ENCODE measurements at places on chromosomes 7 and 10. TPM values are rescaled to one million over a fixed set of nuclear protein-coding genes. Genes with fewer than 3 reads are reported as not detected.

CRTAC1 gene
- polyA plus RNA-seq = not detected

FAM25C gene
- not detected for polyA plus RNA-seq

MEST gene
- polyA plus RNA-seq = 0.53 TPM

FAM20C gene
- polyA plus RNA-seq = not detected

CDNF gene
- not detected for polyA plus RNA-seq

NAT16 gene
- not detected for polyA plus RNA-seq

CDC14C gene
- not detected for polyA plus RNA-seq

KCNH2 gene
- polyA plus RNA-seq = not detected

DPYSL4 gene
- polyA plus RNA-seq = not detected

- H3K4me3 ChIP-seq = no peak overlapping the region
- H3K36me3 ChIP-seq = peaks cover 8% of the 10 kb centered on the region
- no peak for DNase-seq
- H3K27ac ChIP-seq = no peak overlapping the region
- no peaks in the 10 kb centered on the region for H3K27me3 ChIP-seq
- peaks cover 19% of the 10 kb centered on the region for H3K4me1 ChIP-seq
Observed at GRCh38 chr7:133702078-133702477, 425.1 kb upstream of the LRGUK start.

DNA sequence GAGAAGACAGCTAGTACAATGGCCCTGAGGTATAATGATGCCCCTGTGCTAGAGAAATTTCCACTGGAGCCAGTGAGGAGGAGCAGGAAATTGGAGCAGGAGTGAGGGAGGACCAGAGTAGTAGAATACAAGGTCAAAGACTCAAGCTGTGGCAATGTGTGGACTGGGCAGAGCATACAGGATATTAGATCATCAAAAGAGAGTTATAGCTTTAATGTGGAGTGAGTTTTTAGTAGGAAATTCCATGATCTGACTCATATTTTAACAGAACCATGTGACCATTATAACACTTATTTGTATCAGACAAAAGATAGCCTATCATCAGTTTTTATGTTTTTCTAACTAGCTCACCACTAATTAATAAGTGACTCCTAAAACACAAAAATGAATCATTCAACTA lies 154.1 kb downstream of the DGKB start:
- no peak for DNase-seq
- no peaks in the 10 kb centered on the region for H3K27me3 ChIP-seq
- H3K27ac ChIP-seq = no peak overlapping the region
- no peak overlapping the region for H3K4me3 ChIP-seq
- H3K36me3 ChIP-seq = no peaks in the 10 kb centered on the region
- H3K4me1 ChIP-seq = no peaks in the 10 kb centered on the region

DNA sequence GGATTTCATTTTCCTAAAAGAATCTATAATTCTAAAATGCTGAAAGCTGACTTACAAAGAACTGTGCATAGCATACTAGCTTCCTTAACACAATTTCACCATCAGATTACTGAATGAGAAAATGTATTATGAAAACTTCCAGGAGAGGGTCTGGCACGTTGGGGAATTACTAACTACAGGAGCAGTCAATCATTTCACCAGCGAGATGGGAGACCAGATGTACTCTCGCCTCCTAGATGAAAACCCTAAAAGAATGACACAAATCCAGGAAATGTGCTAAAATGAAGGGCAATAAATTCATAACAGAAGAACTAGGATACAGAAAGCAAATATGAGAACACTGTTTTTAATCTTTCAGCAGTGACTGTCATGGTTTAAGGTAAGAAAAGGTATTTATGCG lies 330.8 kb downstream of the ABCA13 start:
- no peak overlapping the region for H3K4me3 ChIP-seq
- DNase-seq = no peak
- H3K27ac ChIP-seq = no peak overlapping the region

GRCh38 chr10:78955206-78955605 lies 113.6 kb upstream of the ZMIZ1 start:
- no peak for DNase-seq
- H3K4me3 ChIP-seq = no peak overlapping the region
- H3K36me3 ChIP-seq = no peaks in the 10 kb centered on the region
- no peak overlapping the region for H3K27ac ChIP-seq

DNA sequence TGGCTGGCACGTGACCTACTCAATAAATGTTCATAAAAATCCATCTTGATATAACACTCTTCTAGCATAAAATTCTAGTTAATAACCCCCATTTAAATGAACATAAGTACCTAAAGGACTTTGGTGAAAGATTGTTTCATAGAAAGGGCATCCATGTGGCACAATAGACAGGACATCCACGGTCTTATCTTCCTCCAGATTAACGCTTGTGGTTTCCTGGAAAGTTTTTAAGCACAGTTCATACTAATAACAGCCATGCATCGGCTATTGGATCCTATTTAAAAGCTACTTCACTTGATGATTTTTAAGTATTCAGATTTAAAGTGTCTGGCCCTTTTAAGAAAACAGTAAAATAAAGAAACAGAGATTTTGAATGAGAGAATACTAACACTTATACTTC lies 288.3 kb downstream of the AHR start:
- no peak overlapping the region for H3K4me3 ChIP-seq
- no peak overlapping the region for H3K27ac ChIP-seq
- no peaks in the 10 kb centered on the region for H3K27me3 ChIP-seq
- H3K4me1 ChIP-seq = no peaks in the 10 kb centered on the region
- DNase-seq = no peak

- no peak overlapping the region for H3K4me3 ChIP-seq
- DNase-seq = no peak
- no peaks in the 10 kb centered on the region for H3K27me3 ChIP-seq
- H3K27ac ChIP-seq = no peak overlapping the region
- no peaks in the 10 kb centered on the region for H3K36me3 ChIP-seq
- no peaks in the 10 kb centered on the region for H3K4me1 ChIP-seq
Observed at GRCh38 chr7:12695965-12696364, 8.5 kb downstream of the ARL4A start.

GRCh38 chr7:17983221-17984062 lies 43.1 kb upstream of the SNX13 start:
- no peaks in the 10 kb centered on the region for H3K27me3 ChIP-seq
- no peak overlapping the region for H3K27ac ChIP-seq
- H3K4me3 ChIP-seq = no peak overlapping the region

GRCh38 chr7:96354881-96355280 lies 33.0 kb upstream of the SLC25A13 start:
- no peak overlapping the region for H3K27ac ChIP-seq
- no peaks in the 10 kb centered on the region for H3K36me3 ChIP-seq
- H3K4me1 ChIP-seq = no peaks in the 10 kb centered on the region
- H3K27me3 ChIP-seq = peaks cover 3% of the 10 kb centered on the region
- H3K4me3 ChIP-seq = no peak overlapping the region

- H3K4me1 ChIP-seq = peaks cover 69% of the 10 kb centered on the region
- no peak for DNase-seq
- H3K36me3 ChIP-seq = peaks cover 12% of the 10 kb centered on the region
Observed at GRCh38 chr7:95609277-95609971, 13.1 kb upstream of the PDK4 start.

GRCh38 chr10:11517150-11517549 lies 94.3 kb downstream of the USP6NL start:
- H3K4me3 ChIP-seq = no peak overlapping the region
- peaks cover 2% of the 10 kb centered on the region for H3K4me1 ChIP-seq
- H3K36me3 ChIP-seq = no peaks in the 10 kb centered on the region
- H3K27ac ChIP-seq = no peak overlapping the region
- peaks cover 2% of the 10 kb centered on the region for H3K27me3 ChIP-seq

- peak; percentile 81 for DNase-seq
- H3K4me1 ChIP-seq = peaks cover 11% of the 10 kb centered on the region
- H3K27me3 ChIP-seq = no peaks in the 10 kb centered on the region
Observed at GRCh38 chr10:62637249-62638061, 167.1 kb upstream of the ADO start.

DNA sequence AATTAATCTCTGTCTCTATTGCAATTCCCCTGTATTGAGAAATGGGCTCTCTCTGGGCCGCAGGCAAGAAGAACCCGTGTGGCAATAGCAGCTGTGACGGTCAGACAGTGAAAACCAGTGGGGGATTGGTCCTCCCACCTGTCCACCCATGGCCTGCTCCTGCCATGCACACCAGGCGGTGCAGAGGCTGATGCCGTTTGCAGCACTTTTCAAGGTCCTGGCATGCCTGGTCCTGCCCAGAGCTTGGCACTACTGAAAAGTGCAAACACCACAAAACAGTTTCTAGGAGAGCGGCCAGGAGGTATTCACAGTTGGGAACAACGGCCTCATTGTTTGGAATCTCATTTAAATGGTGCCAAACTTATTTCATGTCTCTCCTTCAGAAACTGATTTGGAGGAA lies 41.5 kb downstream of the PSPH start:
- no peak overlapping the region for H3K27ac ChIP-seq
- H3K4me3 ChIP-seq = no peak overlapping the region
- no peaks in the 10 kb centered on the region for H3K27me3 ChIP-seq
- no peaks in the 10 kb centered on the region for H3K4me1 ChIP-seq

DNA sequence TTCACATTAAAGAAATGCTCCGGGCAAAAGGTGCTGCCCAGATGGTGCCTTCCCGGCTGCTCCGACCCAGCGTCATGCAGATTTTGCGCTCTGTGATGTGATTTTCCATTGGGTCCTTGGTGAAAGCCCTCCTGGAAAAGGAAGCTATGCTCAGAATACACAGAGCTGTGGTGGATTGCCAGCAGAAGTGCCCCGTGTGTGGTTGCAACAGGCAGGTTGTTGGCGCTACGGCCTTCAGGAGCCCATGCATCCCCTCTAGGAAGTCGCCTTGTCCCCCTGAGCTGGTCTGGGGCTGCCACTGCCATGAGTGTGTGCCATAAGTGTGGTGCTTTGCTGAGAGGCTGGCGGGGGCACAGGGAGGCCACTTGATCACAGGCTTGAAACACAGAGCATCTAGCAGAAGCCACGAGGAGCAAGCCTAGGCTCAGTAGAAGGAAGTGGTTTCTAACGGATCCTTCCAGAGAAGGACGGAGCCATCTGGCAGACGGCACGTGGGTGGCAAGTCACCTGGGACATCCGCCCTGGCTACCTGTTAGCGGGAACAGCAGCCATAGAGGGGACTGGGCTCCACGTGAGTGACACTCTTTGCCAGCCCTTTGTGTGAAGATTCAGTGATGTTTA lies 210.9 kb downstream of the CUX1 start:
- H3K27me3 ChIP-seq = peaks cover 3% of the 10 kb centered on the region
- no peak overlapping the region for H3K27ac ChIP-seq
- DNase-seq = no peak
- H3K36me3 ChIP-seq = no peaks in the 10 kb centered on the region
- H3K4me1 ChIP-seq = peaks cover 23% of the 10 kb centered on the region

- peak overlapping the region; percentile 65 for H3K4me3 ChIP-seq
- no peaks in the 10 kb centered on the region for H3K36me3 ChIP-seq
- H3K4me1 ChIP-seq = peaks cover 34% of the 10 kb centered on the region
Observed at GRCh38 chr10:8416192-8416701, 361.8 kb downstream of the GATA3 start.

DNA sequence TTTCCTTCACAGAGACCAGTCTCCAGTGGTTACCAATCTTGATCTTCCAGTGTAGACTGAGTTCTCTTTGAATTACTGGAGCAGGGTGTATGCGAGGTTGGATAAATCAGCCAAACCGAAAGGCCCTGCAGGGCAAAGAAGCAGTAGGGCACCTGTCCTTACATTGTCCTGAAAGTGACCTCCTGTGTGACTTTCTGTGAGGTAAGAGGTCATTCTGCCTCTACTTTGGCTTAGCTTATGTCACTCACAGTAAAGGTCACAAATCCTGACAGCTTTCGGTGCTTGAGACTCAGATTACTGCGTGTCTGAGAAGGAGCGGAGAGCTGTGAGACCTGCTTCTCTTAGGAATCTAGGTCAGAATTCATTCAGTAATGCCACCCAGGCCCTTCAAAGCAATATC lies 252.7 kb upstream of the ETV1 start:
- H3K4me3 ChIP-seq = no peak overlapping the region
- no peaks in the 10 kb centered on the region for H3K36me3 ChIP-seq
- H3K4me1 ChIP-seq = no peaks in the 10 kb centered on the region
- H3K27me3 ChIP-seq = no peaks in the 10 kb centered on the region
- no peak overlapping the region for H3K27ac ChIP-seq

- DNase-seq = no peak
- no peak overlapping the region for H3K27ac ChIP-seq
- H3K27me3 ChIP-seq = no peaks in the 10 kb centered on the region
- H3K36me3 ChIP-seq = no peaks in the 10 kb centered on the region
Observed at GRCh38 chr7:31957090-31957720, 113.0 kb downstream of the PDE1C start.

DNA sequence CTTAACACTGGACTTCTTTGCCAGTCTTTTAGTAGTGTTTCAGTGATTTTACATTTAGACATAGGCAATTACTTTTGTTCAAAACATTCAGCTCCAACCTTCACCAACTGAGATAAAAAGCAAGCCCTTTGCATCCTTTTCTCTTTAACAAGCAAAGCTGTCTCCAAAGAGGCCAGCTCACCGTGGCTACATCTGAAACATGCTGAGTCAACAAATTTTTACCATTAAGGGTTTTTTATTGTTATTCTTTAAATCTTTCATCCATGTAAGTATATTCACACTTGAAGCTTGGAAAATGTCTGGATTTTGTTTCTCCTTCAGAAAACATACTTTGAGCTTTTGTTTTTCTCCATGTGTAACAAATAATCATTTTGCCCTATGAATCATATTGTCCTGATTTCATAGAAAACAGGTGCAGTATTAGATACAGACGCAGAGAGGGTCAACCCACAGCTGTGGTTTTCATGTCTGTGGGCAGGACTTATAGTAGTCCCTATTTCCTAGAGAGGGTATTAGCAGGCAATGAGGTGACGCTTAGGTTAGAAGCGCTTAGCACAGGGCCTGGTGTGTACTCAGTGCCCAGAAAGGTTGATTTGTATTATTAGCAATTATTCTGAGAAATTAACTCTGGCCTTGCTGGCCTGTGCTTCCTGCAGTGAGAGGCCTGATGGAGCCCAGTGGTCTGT lies 99.5 kb downstream of the MKI67 start:
- H3K4me1 ChIP-seq = peaks cover 2% of the 10 kb centered on the region
- no peak overlapping the region for H3K4me3 ChIP-seq
- DNase-seq = no peak

- peaks cover 13% of the 10 kb centered on the region for H3K36me3 ChIP-seq
- DNase-seq = peak; percentile 11
- peak overlapping the region; percentile 75 for H3K4me3 ChIP-seq
- H3K4me1 ChIP-seq = peaks cover 35% of the 10 kb centered on the region
- H3K27me3 ChIP-seq = peaks cover 2% of the 10 kb centered on the region
- H3K27ac ChIP-seq = peak overlapping the region; percentile 87
Observed at GRCh38 chr7:8105449-8106095, 137.0 kb downstream of the GLCCI1 start.

DNA sequence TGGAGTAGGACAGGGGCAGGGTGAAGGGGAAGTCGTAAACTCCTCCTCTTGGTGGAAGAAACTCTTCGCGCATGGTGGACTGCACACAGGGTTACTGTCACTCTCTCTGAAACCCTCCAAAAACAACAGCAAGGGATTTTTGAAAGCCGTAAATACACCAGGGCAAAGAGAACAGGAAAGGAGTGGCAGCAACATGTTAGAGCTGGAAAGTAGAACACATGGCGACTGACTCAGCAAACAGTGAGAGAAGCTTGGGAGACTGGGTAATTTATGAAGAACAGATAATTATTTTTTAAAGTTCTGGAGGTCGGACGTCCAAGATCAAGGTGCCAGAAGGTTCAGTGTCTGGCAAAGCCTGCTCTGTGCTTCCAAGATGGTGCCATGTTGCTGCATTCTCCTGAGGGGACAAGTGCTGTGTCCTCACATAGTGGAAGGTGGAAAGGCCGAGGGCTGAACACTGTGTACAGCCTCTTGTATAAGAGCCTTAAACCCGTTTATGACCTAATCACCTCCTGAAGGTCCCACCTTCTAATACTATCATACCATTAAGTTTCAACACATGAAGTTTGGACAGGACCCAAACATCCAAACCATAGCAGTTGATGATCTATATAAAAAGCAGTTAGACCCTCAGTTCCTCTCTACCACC lies 22.5 kb upstream of the C10orf53 start:
- H3K36me3 ChIP-seq = peaks cover 7% of the 10 kb centered on the region
- H3K27ac ChIP-seq = no peak overlapping the region
- no peak for DNase-seq
- no peaks in the 10 kb centered on the region for H3K4me1 ChIP-seq
- H3K27me3 ChIP-seq = peaks cover 9% of the 10 kb centered on the region
